ENCODE measurements at places on chromosomes 6 and 20. TPM values are rescaled to one million over a fixed set of nuclear protein-coding genes. Genes with fewer than 3 reads are reported as not detected.

The STMND1 gene
- not detected for total RNA-seq

The SOBP gene
- total RNA-seq: 12.6 TPM

The VGLL2 gene
- total RNA-seq: not detected

The ADAM33 gene
- total RNA-seq: 18.9 TPM

The TBC1D7 gene
- total RNA-seq: 52.8 TPM

The ADISSP gene
- 42.8 TPM for total RNA-seq

The HLA-DQB1 gene
- total RNA-seq: 6.6 TPM

The DEK gene
- total RNA-seq: 334 TPM

- no peak for DNase-seq
Measured at GRCh38 chr6:21597801-21598673, 4.5 kb downstream of the SOX4 start.

GRCh38 chr6:4327841-4328240 lies 192.5 kb upstream of the ECI2 start:
- no peak for DNase-seq

DNA sequence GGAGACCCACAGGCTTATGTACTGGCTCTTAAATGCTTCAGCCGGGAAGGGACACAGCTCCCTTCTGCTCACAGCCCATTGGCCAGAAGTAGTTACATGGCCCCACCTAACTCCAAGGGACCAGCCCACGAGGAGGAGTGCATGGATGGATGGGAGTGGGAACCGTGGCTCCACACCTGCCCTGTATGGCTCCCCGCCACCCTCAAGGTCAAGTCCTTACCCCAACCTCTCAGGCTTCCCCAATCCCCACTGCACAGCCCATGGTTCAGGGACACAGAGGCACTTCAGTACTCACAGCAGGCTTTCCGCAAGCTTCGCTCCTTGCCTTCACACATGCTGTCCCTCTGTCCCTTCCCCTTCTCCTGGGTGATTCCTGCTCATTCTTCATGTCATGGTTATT lies 137.9 kb upstream of the KCNG1 start:
- no peak for DNase-seq

DNA sequence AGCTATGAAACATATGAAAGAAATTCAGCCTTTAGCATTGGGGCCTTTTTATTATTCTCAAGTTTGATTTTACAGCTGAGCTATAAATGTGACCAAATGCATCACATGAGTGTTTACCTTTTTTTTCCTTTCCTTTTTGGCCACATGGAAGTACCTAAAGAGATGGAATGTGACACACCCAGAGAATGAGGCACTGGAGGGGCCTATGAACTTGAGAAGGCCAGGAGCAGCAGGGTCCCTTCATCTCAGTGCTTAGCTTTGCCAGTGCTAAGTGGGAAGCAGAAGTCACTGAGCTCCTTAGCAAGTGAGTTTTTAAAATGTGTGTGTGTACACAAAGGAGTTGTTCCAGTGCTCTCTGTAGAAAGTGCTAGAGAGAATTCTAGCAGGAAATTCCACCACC lies 44.7 kb downstream of the RREB1 start:
- no peak for DNase-seq

DNA sequence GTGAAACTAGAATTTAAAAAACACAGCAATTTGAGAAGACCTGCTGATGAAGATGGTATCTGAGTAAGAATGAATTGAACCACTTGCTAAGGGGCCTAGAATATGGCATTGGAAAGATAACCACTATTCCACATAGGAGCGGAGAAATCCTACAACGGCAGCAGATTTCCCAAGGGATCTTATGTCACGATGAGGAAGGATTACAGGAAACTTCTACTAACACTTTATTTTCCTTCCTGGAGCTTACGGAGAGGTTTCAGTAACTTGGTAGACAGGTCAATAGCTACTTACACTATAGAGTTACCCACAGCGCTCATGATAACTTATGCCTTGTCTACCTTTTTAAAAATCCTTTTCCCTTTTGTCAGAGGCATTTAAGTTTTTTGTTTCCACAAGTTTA lies 11.8 kb upstream of the TCF21 start:
- DNase-seq: no peak

GRCh38 chr6:111353912-111354462 lies 129.0 kb downstream of the REV3L start:
- DNase-seq: no peak

- no peak for DNase-seq
Measured at GRCh38 chr6:105619971-105620741, 217.3 kb upstream of the PREP start.

DNA sequence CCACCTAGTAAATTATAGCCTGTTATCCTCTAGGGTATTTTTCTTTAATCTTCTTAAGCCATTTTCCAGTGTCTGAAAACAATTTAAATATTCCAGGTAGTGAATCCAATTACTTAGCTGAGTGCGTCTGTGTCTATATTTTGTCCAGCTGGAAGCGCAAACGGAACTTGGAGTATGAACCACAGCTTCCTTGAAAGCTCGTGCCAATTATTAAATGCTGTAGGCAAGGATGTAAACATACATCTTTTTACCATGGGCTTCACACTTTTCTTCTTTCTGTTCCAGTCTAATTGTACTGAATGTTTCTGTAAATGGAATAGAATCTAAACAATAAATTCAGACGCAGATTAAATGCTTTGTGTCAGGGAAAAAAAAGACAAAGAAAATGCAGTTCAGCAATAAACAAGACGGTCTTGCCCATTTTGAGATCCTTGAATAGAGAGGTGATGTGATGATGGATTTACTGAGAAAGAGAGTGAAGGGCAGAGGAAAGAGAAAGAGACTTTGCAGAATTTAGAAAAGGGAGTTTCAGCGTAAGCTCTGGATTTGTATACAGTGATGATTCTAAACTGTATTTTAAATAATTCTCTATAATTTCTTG lies 1.9 kb downstream of the PLCB1 start:
- DNase-seq: no peak

DNA sequence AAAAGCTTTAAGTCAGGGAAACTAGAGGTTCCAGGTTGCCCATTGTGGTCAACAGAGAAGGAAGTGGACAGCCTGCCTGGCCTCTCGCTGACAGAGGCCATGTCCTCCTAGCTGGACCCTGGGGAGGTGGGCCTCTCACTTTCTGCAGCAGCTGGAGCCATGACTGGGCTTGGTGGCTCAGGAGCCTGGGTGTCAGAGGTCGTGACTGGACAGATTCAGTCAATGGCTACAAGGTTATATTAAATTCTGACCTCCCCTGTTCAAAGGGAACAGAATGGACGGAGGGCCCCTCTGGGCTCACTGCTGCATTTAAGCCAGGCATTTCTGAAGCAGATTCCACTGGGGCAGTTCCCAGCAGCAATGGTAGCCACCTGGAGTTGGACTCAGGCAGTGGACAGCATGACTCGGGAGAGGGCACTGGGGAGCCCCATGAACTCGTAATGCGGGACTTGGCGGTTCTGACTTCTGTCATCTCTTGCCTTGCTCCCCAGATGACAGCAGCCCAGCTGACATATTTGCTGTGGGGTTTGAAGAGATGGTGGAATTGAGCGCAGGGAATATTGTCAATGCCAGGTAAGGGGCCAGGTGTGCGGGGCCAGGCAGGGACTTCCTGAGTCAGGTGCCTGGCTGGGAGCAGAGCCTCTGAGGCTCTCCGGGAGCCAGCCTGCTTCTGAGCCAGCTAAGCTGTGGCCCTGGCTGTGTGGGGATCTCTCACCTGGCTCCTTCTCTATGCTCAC lies 86.7 kb downstream of the SYNJ2 start:
- DNase-seq: no peak

- DNase-seq: no peak
Measured at GRCh38 chr6:149895833-149896271, 2.1 kb downstream of the RAET1E start.

DNA sequence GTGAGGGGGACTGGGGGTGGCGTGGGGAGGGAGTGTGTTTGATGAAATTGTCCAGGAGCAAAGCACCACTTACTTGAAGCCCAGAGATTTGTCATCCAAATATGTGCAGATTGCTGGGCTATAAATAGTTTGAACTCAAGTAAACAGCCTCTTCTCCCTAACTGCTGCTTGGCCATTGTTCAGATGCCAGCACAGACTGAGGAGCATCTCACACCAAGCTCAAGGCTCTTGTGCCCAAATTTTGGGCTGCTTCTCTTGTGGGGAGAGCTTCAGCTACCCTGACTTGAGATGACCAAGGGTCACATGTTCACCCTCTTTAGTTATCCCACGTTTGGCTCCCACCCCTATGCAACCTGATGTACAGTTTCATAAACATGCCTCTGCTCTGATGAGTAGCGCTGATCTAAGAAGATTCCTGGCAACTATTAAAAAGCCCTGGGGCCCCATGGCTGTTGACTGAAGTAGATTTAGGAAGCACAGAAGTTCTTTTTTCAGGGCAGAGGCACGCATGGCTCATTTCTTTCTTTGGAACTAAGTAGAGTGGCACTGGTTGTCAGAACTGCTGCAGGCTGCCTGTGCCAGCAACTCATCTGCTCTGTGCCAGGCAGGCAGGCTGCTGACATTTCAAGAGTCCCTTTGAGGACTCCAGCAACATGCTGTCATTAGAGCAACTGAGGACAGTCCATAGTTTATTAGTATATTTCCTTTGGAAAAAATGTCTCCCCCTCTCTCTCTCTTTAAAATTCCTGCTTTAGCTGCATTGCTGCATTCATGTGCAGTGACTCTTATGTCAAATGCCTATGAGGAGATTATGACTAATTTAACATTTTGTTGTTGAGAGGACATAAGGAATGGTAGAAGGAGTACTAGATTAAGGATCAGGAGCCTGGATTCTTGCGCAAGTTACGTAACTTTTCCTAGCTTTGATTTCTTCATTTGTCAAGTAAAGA lies 9.6 kb upstream of the PKIG start:
- DNase-seq: no peak

DNA sequence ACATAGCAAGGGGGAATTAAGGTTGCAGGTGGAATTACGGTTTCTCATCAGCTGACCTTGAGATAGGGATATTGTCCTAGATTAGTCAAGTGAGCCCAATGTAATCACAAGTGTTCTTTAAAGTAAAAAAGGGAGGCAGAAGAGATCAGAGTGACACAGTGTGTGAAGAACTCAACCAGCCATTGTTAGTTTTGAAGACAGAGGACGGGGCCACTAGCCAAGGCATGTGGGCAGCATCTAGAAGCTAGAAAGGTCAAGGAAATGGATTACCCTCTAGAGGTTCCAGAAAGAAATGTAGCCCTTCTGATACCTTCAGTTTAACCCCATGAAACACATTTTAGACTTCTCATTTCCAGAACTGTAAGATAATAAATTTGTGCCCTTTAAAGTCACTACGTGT lies 18.5 kb upstream of the TSPYL1 start:
- DNase-seq: no peak

GRCh38 chr6:40408786-40409542 lies 178.2 kb downstream of the LRFN2 start:
- no peak for DNase-seq

- DNase-seq: no peak
Measured at GRCh38 chr6:138563650-138564049, 64.4 kb upstream of the NHSL1 start.

DNA sequence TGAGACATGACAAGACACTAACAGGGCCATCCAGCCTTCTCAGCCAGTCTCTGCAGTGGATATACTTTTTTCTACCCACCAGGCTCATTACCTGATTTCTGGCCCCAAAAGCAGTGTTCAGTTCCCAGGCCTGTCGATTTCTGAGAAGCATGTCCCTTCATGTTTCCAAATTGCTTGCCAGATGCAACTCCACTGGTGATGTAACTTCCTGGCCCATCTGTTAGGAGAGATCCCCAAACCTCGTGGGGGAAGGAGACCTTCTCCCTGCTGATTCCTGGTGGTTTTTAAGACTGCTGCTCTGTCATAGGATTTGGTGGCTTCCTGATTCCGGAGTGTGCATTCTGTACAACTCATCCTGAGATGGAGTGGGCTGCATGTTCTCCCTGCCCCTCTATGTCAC lies 31.6 kb upstream of the MRPS10 start:
- no peak for DNase-seq

DNA sequence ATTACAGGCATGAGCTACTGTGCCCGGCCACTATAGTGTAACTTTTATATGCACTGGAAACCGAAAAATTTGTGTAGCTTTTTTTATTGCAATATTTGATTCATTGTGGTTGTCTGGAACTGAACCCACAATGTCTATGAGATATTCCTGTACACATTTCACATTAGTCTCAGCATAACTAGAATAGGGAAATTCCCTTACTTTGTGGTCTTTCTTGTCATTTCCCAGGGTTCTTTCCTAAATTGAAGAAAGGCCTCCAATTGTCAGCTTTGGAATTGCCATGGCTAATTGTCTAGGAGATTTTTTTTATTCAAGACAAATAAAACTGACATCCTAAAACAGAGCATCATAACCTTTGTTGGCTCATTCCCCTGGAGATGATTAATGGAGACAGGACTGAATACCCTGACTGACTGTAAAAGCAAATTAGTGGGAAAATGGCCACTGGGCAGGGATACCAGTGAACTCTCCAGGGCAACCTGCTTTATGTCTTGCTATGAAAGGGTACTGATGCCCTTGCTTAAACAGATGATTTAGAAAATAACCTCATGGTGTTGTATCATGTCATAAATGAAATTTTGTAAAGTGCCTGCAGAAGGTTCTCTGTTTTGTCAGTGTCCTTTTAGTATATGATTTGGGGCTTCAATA lies 576.9 kb downstream of the RFPL4B start:
- DNase-seq: no peak

- no peak for DNase-seq
Measured at GRCh38 chr6:109660526-109661320, 30.3 kb downstream of the AK9 start.

GRCh38 chr6:70079241-70079640 lies 212.9 kb downstream of the COL19A1 start:
- no peak for DNase-seq

DNA sequence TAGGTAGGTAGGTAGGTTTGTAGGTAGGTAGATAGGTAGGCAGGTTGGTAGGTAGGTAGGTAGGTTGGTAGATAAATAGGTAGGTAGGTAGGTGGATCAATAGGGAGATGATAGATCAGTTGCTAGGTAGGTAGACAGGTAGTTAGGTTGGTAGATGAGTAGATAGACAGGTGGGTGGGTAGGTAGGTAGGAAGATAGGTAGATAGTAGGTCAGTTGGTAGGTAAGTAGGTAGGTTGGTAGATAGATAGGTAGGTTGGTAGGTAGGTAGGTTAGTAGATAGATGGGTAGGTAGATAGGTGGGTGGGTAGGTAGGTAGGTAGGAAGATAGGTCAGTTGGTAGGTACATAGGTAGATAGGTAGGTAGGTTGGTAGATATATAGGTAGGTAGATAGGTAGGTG lies 72.0 kb upstream of the PDE10A start:
- no peak for DNase-seq

- DNase-seq: no peak
Measured at GRCh38 chr6:105748737-105749161, 337.4 kb upstream of the PRDM1 start.

- DNase-seq: no peak
Measured at GRCh38 chr6:137819740-137820139, 47.3 kb upstream of the TNFAIP3 start.

DNA sequence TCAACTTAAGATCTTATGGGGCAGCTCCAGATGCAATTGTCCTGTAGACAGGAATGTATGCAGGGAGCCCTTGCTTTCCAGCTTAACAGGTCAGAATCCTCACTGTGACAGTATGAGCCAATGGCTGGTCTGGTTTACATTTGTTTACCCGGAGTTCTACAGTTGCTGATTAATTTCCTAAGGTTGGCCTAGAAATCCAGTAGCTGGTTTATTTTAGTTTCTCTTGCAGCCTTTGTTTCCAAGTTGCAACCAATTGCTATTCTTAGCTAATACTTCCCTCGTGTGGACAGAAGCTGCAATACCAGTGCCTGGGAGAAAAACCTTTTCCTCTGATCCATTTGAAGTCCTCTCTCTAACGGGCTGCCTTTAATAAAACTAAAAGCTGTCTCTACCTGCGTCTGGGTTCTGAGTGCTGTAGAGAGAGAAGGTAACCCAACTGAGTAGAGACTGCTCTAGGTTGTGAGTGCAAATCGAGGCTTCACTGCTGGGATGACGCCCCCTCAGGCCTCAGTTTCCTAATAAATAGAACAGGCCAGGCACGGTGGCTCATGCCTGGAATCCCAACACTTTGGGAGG lies 45.9 kb downstream of the ZNF217 start:
- DNase-seq: peak; percentile 77

Measured in neural progenitor cell (in vitro differentiated cells).